ENCODE measurements at places on chromosomes 1 and 21.

DNA sequence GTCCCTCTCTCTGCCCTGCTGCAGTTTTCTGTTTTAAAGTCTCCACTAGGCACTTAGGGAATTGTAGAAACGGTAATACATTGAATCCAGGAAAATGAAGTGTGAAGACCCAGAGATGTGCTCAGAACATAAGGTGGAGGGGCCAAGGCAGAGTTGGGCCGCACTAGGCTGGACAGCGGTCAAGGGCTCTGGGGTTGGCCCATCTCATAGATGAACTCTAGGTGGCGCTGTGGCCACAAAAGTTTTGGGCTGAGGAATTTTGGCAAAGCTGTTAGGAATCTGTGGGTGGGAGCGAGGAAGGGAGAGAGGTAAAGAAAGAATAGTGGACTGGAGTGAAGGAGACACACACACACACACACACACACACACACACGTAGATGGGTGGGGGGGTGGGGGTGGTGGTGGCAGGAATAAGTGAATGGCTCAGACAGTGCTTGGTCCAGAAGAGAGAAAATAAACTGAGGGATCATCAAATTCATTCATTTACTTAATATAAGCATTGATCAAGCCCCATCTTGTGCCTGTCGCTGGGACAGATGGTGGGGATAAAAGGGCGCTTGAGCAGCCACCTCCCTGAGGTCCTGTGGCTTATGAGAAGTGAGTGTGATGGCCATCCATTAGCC lies 258.5 kb downstream of the TRABD2B start:
- no peak for DNase-seq

DNA sequence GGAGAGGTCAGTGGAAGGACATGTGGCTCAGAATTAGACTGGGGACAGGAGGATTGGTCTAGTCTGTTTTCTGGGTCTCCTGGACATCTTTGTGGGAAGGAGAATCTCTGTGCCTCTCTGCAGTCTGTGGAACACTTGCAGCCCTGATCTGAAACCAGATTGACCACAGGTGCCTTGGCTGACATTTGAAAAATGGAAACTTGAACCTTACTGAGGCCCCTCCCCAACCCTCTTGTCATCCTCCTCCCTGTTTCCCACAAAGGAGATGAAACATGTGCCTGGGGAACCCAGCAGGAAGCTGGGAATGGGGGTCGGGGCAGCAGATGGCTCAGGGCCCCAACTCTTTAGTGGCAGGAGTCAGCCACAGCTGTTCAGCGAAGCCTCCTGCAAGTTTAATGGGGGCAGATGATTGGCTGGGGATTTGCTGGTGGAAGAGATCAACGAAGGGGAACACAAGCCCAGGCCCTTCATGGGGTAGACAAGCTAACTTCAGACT lies 18.1 kb downstream of the VASH2 start:
- DNase-seq, result no peak

DNA sequence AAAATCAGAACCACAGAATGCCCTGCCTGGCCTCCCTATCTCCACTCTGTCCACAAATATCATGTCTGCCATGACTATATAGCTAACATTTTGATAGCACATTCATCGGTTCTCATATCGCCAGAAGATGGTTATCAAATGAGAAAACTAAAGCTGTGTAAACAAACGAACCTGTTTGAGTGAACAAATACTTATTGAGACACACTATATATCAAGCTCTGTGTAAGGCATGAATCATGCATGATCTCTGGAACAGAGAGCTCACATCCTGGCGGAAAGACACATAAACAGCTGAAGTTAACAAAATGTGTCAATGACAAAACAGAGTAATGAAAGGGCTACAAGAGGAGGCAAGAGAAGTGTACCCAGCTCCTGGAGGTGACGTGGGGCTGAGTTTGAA lies 13.1 kb downstream of the KCND3 start:
- DNase-seq, result no peak

DNA sequence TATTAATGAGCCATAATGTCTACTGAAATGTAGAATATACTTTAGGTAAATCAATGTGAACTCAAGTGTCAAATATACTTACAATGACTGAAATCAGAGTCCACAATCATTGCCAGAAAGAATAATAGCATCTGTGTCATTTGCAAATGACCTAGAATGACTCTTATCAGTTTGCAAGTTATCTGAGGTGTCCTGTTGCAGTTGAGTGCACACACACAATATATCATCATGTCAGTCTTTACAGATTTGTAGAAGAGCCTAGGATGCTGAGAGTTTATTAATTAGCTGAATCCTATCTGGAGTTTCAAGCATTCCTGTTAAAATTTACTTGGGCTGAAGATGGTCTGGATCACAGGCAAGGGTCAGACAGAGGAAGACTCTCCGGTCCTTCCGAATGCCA lies 324.0 kb upstream of the GREM2 start:
- DNase-seq, result no peak

DNA sequence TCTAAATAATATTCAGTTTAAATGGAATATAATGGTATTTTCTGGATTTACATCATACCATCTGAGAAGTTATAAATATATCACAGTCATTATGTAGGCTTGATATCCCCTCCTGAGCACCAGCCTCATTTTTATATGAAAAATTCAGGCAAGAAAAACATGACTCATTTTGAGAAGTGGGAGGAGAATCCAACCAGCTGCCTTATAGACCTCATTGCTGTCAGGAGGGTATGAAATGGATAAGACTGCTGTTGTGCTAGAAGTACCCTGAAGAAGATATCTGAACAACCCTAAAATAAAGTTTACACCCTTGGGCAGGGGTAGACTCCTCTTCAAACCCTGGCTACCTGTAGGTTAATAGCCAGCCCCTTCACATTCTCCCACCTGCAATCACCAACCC lies 8.8 kb downstream of the GIPC2 start:
- DNase-seq, result no peak

DNA sequence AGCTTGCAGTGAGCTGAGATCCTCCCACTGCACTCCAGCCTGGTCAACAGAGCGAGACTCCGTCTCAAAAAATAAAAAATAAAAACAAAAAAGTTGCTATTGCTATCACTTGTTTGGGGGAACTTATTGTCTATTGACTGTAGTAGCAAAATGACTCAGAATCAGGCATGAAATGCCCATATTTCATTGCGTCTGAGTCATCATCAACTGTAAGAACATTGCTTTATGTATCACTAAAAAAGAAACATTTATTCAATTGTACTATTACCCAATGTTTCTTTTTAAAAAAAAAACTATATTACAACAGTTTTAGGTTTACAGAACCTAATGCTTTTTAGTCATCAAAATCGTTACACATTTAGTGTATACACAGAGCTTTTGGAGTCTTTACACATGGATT lies 91.0 kb upstream of the FMN2 start:
- DNase-seq, result no peak

DNA sequence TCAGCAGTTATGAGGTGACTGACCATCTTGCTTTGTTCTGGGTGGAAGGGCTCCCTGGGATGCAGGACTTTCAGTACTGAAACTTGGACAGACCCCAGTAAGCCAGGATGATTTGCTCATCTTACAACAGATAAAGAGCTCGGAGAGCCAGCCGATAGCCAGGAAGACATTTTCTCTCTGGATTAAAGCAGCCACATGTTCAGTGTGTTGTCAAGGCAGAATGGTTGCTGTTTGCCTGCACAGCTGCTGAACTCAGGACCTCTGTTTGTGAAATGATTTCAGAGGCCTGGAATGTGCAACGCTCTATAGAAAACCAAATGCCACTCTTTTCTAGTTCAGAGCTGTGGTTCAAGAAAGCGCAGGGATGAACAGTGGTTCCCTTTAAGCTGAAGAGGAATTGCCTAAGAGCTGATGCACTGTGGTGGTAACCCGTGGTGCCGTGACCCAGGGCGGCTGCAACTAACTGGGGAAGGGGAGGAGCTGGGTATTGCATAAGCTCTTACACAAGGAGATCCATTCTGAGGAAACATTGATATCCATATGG lies 40.7 kb downstream of the CASQ2 start:
- no peak for DNase-seq

DNA sequence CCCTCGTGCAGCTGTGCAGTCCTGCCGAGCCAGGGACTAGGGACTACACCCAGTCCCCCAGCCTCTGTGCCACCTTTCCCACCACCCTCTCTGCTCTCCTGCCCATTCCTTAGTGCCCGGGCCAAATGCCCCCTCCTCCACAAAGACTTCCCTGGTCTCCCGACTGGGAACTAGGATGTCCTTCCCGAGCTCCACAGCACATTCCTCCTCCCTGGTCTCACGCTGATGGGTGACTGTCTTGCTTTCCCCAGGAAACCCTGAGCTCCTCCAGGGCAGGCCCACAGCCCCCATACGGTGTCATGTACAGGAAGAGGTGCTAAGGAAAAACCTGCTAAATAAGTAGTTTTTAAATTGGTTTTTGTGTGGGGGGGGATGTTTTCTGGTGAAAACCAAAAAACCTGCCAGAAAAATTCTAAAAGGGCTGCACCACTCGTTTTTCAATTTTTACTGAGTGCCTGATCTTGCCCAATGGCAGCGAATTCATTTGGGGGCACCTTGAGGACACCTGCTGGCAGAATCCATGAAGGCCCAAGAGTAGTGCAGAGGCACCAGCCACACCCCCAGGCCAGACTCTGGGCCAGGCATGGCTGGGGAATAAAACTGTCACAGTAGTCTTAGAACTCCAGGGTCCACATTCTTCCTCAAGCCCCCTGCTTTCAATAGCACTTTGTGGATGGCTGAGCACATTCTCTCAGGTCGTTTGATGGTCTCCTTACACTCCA lies 50.4 kb downstream of the GLIS1 start:
- no peak for DNase-seq

DNA sequence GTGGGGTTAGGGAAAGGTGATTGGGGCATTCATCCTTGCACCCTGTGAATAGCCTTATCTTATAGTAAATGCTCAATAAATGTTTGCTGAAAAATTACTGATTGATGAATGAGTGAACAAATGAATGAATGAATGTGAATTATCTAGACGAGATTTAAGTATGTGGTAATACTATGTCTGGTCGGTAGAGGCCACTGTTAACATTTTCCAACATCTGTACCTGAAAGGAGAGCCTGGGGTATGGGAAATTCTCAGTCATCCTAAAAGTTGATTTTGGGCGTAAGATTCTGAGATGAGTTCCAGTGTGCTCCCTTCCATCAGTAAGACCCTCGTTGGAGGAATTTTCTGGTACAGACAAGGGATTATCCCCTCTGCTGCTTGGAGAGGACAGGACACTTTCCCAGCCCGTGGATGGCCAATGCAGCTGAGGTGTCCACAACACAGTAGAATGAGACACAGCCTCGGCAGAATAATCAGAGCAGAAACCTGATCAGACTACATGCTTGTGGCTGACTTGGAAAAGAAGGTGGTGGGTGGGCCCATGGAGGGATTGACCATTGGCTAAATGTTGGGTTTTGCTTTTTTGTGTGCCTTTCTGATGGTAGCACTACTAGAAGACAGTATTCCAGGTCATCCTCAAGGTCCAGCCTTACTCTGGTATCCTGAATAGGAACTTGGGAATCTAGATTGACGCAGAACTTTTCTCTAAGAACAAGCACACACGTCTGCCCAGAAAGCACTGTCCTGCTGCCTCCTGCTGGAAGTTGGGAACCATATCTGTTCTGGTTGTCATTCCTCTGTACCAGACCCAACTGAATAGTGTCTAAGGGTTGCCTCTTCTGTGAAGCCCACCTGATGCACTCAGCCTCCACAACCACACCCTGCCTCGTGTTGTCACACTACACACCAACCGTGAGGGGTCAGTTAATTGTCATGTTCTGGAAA lies 262.0 kb downstream of the TNR start:
- no peak for DNase-seq

Data from stimulated activated CD4-positive, alpha-beta T cell treated with anti-CD3 and anti-CD28 coated beads, Interleukin-2, amount 100 ng/mL, for 48 hours (primary cell).